Stimulated activated CD8-positive, alpha-beta memory T cell treated with anti-CD3 and anti-CD28 coated beads, Interleukin-7, amount 100 ng/mL, for 48 hours (primary cell): ENCODE measurements at places on chromosomes 5 and 9.

GRCh38 chr9:114418053-114418452 lies 30.3 kb upstream of the AKNA start:
- DNase-seq, result no peak

GRCh38 chr9:128056086-128056485 lies 11.0 kb downstream of the NAIF1 start:
- no peak for DNase-seq

- no peak for DNase-seq
These were observed 79.2 kb downstream of the DOCK2 start for GRCh38 chr5:169716287-169716686.

DNA sequence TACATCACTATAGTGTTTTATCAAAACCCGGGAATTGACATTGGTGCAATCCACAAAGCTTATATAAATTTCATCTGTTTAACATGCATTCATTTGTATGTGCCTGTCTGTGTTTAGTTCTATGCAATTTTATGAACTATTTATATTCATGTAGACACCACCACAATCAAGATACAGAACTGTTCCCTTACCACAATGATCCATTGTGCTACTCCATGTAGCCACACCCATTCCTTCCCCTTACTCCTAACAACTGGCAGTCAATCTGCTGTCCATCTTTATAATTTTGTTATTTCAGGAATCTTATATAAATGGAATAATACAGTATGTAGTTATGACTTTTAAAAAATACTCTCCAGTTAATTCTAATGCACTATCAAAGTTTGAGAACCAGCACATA lies 389.5 kb downstream of the HTR1A start:
- DNase-seq, result no peak

GRCh38 chr5:67679184-67679841 lies 482.7 kb upstream of the CD180 start:
- DNase-seq, result no peak

DNA sequence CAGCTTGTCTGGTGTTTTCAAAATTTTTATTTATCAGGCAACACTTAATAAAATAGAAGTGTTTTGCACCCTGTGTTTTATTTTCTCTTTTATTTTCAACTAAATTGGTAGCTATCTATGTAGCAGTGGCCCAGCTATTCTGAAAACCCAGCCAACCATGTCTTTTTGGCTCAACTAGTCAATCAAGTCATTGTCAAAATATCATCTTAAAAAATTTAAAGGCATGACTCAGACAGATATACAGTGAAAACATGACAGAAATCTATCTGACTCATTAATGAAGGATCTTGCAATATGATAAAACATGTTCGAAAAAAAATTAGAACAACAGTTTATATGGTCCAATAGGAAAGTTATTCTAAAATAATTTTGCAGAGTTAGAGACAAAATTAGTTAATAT lies 75.1 kb downstream of the HSD17B4 start:
- DNase-seq, result no peak

GRCh38 chr5:112419164-112419985 lies at the start of gene EPB41L4A:
EPB41L4A (minus strand) TSS chr5:112419277; CDS start chr5:112419039, 238 bp downstream.
- DNase-seq, result no peak

GRCh38 chr9:34459941-34460340 lies 1.3 kb downstream of the DNAI1 start:
- no peak for DNase-seq

DNA sequence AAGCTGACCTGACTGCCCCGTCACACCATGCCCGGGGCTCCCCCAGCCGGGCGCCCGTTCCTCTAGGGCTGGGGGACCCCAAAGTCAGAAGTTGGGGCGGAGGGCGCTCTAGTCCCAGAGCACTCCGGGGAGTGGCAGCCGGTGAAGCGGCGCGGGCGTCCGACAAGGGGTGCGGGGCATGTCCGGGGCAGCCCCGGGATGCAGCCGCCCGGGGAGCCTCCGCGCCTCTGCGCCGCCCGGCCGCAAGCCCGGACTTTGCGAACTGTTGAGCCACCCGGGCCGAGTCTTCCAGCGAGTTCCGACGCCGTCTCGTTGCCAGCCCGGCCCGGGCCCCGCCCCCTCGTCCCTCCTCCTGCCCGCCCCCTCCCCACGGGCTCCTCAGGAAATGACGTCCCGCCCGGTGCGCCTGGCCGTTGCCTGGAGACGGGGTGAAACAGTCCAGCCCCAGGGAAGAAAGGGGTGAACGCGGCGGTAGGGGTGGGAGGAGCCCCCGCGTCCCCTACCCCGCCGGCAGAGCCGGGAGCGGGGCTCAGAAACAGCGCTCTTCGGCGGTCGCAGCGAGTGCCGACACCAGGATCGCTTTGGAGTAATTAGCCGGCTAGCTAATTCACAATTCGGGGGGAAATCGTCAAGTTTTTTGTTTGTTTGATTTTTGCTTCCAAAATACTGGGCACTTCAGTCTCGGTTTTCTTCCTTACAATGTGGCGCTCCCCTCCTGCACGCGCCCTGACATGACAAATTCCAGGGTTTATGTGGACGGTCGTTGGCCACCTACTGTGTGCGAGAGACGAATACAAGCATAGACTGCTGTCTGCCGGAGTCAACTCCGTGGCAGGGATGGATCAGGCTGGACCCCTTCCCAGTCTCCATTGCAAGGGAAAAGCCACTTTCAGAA lies at the start of gene WHRN:
TSS of gene WHRN (minus strand) at position 287 of the 895 bp plus-strand sequence. CDS start 672 bp downstream, outside the sequence.
- peak; percentile 76 for DNase-seq

DNA sequence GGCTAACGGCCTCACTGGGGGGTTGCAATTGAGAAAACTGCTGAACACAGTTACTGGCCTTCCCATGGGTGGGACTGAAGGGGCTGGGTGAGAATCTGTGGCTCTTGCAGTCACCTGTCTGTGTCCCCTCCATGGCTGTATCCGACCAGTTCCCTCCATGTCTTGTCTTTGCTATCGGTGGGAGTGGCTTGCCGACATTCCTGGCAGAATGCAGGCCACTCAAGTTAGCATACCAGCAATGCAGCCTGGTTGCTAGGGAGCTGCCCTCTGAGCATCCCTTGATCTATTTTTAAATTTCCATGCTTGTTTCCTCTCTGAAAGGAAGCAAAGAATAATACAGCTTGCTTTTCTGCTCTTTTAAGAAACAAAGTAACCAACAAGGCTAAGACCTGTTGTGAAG lies 1509.7 kb upstream of the WWC1 start:
- no peak for DNase-seq

GRCh38 chr9:111945216-111945615 lies 48.6 kb downstream of the UGCG start:
- DNase-seq, result no peak

GRCh38 chr5:154544646-154545045 lies 66.6 kb upstream of the HAND1 start:
- no peak for DNase-seq

DNA sequence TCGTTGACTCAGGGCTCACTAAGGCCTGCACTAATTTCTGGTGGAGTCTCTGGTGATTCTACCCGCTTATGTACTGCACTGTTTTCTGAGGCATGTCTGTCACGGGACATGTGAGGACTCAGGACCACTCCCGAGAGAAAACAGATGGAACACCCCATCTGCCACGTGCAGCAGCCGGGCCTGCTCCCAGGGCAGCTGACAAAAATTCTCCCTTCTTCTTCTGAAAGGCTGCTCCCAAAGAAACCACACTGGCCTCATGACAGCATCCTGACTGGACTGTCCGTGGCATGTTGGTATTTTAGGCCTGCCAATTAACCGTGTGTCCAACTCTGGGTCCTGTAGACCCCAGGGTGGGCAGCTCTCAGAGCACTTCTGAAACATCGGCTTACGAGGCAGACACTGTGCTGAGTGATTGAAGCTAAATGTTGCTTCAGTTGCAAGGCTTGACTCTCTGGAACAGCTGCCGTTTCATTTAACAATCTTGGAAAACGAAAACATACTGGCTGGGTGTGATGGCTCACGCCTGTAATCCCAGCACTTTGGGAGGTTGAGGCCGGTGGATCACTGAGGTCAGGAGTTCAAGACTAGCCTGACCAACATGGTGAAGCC lies 39.0 kb downstream of the FAM240B start:
- DNase-seq, result no peak

- DNase-seq, result no peak
These were observed 61.4 kb downstream of the SLC44A1 start for GRCh38 chr9:105305856-105306255.

GRCh38 chr9:100213730-100214477 lies 114.9 kb downstream of the INVS start:
- no peak for DNase-seq

GRCh38 chr5:104344809-104345208 lies 782.2 kb upstream of the NUDT12 start:
- no peak for DNase-seq

- DNase-seq, result no peak
These were observed 117.7 kb downstream of the ZCCHC7 start for GRCh38 chr9:37238122-37238521.

GRCh38 chr9:129407905-129408452 lies 212.9 kb downstream of the C9orf50 start:
- DNase-seq, result no peak

DNA sequence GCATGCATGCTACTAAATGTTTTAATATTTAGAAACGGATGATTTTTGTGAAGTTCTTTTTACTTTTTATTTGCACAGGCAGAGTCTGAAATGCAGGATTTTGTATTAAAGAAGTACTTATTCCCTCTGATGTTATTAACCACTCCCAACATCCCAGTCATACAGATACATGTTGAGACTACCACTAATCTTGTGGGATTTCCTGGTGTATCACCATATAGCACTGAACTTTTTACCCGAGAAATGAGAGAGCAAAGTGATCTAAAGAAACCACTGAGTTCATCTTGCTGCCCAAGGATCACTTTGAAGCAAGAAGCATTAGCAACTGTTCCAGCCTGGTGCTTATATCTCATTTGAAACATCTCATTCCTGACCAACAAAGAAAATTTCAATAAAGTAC lies 443.8 kb downstream of the BNC2 start:
- DNase-seq, result no peak

DNA sequence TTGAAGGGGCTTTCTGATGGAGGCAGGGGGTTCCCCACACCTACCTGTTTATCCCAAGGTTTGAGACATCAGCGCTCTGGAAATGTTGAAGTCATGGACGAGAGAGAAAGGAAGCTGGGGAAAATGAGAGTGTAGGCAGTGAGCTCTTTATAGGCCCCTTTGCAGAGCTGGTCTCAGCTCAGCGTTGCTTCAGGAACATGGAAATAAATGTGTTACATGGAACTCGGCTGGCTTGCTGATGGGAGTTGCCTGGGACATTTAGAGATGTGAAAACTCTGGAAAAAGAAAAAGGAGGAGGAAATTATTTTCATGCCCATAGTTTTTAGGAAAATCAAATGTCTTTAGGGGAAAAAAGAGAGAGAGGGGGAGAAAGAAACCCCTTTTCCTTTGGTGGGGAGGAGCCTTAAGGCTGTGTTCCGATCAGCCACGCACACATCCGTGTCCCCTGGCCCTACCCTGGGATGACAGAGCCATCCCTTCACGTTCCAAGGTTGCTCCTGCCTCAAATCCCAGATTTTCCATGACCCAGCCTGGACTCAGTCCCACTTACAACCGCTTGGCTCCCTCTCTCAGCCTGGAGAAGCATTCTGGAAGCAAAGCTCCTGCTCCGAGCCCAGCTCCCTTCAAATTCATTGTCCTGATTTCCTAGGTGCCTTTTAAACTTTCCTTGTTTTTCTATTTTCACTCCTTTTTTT lies 78.3 kb downstream of the COL27A1 start:
- no peak for DNase-seq

DNA sequence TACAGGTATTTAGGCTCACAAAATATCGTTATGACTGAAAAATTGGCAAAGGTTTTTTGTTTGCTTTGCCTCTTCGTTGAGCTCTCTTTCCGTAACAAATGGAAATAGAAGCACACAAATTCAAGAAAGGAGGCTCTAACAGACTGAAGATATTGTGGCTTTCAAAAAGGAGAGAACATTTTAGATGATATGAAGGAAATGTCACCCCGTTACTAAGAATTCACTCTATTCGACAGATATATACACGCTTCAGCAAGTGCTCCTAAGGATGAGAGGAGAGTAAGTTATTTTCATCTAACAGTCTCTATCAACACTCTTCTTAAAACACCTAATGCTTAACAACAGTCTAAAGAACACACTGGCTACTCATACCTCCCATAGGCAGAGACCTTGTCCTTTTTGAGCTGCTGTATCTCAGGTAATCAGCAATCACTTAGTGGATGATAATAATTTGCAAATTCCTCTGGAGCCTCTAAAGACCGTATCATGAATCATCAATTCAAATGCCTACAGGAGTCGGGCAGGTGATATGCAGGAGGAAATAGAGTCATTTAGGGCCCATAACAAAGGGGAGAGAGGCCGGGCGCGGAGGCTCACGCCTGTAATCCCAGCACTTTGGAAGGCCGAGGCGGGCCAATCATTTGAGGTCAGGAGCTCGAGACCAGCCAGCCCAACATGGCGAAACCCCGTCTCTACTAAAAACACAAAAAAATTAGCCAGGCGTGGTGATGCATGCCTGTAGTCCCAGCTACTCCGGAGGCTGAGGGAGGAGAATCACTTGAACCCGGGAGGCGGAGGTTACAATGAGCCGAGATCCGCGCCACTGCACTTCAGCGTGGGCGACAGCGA lies 1.4 kb upstream of the HSDL2 start:
- DNase-seq, result peak; percentile 5

DNA sequence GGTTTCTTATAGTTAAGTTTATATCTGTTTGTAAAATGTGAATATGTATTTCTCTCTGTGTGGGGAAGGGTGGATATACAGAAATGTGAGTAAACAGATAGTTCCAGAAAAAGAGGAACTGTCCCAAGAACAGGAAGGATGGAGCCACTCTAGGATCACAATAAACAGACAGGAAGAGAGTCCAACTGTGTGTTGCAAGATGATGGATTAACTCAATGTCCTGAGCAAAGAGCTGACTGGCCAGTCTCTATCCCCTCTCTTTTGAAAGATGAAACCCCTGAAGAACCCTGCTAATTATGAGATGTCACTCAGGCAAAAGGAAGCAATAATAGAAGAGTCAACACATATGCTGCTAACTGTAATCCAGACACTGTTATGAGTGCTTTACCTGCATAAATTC lies 202.7 kb downstream of the SEMA6A start:
- no peak for DNase-seq

- no peak for DNase-seq
These were observed 441.9 kb upstream of the PIK3R1 start for GRCh38 chr5:67773411-67774266.

DNA sequence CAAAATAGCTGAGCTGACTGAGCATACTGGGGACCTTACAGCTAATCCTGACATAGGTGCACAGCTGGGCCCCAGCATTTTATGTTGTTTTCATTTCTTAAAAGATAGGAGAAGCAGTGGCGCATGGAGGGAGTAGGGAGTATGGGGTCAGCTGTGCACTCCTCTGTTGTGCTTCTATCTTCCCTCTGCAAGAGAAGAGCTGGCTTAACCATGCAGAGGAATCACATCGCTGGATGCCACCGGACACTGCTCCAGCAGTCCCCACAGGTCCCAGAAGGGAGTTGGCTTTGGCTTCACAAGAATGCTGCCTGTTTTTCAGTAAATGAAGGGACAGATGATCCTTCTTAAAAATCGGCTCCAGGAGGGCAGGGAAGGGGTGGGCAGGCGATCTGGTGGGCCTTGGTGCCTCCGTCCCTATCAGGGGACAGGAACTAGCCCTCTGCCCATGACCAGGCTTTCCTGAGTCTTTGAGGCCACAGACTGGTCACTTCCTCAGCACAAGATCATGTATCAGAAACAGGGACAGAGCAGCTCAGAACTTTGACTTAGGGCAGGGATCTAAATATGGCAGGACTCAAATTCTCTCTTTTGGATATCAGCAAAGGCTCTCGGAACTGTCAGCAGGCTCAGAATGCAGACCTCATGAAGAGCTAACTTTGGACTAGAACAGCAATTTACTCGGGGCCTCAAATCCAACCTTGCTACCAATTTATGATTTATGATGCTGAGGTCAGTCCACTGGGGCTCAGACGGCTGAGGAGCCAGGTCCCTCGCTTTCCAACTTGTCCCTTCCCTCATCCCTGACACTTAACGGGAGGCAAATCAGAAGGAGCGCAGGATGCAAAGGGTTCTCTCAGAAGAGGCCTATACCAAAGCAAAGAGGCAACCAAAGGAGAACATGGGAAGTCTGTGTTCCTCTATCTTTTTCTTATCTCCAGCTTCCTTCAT lies 47.2 kb downstream of the MARCHF3 start:
- DNase-seq, result no peak
